ENCODE measurements at places on chromosomes 7 and 10.

DNA sequence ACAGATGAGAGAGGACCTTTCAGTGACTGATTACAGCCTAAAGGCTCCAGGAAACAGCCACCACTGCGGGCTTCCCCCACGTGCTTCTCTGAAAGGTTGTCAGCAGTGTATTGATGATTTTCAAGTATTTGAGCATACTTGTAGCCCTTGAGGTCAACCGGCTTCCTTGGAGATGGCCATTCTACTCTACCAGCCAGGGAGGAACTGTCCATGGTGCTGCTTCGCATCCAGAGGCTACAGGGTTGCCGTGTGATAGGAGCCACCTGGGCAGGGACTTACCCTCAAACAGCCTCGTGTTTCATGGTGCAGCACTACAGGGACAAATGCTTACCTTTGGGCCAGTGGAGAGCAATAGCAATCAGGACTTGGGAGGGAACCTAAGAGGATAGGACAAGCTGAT lies 179.5 kb downstream of the DPP6 start:
- no peak for DNase-seq

DNA sequence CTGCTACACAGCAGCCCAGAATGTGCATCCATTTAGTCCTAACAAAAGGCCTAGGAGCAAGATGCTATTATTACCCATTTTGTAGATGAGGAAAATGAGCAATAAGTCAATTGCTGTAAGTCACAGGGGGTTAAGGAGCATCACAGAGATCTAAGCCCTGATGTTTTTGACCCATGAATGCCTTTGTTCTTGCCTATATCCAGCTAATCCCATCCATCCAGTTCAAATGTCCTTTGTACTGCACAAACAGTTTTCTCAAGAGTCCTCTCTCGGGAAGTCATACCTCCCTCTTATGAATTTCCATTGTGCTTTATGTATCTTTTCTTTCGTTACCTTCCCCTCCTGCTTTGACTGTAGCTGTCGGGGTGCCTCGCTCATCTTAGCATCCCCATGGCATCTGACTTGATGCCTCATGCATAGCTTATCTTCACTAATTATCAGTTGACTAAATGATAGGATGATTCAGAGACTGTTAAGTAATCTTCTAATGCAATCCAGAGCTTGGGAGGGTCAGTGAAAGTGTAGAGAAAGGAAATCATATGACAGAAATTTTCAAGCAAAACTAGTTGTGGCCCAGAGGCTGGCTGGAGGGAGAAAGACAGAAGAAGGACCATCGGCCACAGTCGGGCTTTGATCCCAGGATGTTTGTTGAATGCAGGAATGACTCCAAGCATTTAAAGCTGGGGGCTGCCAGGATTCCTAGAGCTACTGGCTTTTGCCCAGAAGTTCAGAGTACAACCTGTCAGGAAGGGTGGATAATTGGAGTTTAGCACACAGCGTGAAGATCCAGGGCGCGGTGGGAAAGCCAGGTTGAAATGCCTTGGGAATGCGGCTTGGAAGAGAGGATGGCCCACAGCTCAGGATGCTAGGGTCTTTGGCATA lies 23.5 kb downstream of the BLVRA start:
- no peak for DNase-seq

DNA sequence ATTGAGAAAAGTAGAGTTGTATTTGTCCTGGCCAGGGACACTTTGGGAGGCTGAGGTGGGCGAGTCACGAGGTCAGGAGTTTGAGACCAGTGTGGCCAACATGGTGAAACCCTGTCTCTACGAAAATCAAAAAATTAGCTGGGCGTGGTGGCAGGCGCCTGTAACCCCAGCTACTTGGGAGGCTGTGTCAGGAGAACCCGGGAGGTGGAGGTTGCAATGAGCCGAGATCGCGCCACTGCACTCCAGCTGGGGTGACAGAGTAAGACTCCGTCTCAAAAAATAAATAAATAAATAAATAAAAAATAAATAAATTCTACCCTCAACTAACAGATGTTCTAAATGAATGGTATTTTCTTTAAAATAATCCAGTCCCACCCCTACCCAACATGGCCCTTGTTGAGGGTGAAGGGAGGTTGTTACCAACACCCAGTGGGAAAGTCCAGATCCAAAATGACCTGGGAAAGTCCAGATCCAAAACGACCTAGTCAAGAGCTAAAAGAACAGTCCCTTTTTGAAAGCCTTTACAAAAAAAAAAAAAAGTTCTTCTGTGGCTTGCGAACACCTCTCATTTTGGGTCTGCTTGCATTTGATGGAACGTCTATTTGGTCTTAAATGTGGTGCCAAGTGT lies 16.0 kb downstream of the MXI1 start:
- DNase-seq, result no peak

GRCh38 chr10:34764472-34764946 lies 50.6 kb downstream of the PARD3 start:
- DNase-seq, result no peak

DNA sequence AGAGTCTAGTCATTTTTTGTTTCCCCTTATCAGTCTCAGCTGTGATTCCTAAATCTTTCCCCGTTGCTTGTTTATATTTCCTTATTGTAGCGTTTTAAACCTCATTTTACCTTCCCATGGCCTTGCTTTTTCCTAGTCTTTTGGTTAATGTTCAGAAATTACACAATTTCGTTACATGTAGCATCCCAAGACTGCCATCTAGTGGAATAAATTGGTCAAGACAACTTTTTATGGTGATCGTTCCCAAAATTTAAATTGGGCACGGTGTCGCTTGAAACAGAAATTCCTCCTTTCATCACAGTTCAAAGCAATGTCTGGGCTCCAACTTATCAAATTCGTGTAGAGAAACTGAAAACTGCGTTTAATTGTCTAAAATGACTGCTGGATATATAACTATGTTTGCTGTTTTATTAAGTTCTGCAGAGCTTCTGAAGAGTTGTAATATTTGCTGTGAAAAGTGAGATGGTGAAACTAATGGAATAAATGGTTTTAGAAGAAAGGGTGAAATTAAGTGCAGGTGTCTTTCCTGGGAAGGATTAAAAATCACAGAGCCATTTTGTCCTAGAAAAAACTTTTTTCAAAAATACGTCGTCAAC lies 370.2 kb downstream of the PHF14 start:
- peak; percentile 9 for DNase-seq

DNA sequence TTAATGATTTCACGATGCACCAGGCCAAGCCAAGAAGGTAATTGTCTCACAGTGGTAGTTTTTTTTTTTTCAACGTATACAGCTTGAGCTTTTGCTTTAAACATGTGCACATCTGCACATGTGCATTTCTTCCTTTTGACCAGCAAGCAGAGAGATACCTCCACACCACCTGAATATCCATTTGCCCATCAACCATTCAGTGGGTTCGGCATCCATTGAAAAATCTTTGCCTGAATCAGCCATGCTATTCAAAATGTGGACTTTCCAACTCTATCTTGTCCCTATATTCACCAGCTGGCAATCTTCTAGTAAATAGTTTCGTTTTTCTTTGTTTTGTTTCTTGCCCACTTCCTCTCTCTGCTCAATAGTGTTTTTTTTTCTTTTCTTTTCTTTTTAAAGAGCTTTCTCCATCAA lies 7.7 kb upstream of the TRA2A start:
- DNase-seq, result peak; percentile 26
